ENCODE measurements at places on chromosomes 4 and X.

GRCh38 chrX:134004084-134004483 is 18.7 kb upstream of the GPC3 start:
- no peak for DNase-seq

DNA sequence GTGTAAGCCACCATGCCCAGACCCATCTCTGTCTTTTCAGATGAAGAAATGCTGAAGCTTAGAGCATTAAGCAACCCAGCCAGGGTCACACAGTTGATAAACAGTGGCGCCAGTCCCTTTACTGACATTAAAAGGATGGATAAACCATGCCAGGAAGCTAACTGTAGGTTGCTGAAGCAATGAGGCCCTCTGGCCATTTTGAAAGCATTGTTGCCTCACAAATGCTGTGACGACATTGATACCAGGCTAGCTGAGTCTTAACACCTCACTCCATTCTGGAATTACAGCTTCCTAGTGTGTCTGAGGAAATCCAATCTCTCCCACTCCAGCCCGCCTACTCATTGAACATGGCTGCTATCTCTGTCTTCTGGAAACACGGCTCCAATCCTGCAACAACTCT is 89.7 kb downstream of the LNX1 start:
- no peak for DNase-seq

DNA sequence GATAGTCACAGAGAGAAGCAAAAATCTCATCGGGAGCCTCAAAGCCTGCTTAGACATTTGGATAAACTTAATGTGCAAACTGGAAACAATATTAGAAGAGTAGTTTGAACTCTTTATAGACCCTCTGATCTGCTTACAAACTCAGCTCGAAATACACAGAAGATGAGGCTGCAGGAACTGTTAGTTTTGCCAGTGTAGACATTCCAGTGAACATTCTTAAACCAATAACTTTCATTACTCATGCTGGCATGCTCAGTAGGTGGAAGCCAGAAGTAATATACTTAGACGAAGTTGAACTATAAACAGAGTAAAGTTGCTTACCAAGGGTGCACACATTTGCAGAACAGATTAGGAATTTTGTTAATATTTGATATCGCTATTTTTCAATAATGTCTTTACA is 303.5 kb downstream of the ANKRD50 start:
- DNase-seq: no peak

GRCh38 chrX:116009861-116010710 is 160.5 kb upstream of the AGTR2 start:
- no peak for DNase-seq

DNA sequence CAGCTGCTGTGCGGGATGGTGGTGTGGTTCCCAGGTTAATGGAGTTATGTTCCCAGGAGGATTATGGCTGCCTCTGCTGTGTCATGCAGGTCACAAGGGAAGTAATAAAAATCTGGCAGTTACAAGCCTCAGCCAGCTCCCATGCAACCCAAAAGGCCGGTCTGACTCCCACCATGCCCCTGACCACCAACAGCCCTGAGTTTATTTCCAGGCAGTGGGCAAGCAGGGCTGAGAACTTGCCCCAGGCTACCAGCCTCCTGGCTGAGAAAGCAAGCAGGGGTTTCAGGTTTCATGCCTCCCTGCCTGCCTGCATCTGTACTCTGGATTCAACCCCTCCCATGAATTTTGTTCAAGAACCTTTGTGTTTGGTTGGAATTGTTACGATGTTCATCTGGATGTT is 732.7 kb upstream of the POU3F4 start:
- DNase-seq: no peak
